ENCODE measurements at places on chromosomes 5 and 9. TPM values are rescaled to one million over a fixed set of nuclear protein-coding genes. Genes with fewer than 3 reads are reported as not detected.

The TAF7 gene
- total RNA-seq, result 40.2 TPM

- H3K4me3 ChIP-seq, result no peak overlapping the region
- no peak overlapping the region for H3K27ac ChIP-seq
- H3K36me3 ChIP-seq, result no peaks in the 10 kb centered on the region
- H3K27me3 ChIP-seq, result no peaks in the 10 kb centered on the region
- no peaks in the 10 kb centered on the region for H3K4me1 ChIP-seq
Observed at GRCh38 chr5:131973089-131973712, 27.7 kb upstream of the MEIKIN start.

DNA sequence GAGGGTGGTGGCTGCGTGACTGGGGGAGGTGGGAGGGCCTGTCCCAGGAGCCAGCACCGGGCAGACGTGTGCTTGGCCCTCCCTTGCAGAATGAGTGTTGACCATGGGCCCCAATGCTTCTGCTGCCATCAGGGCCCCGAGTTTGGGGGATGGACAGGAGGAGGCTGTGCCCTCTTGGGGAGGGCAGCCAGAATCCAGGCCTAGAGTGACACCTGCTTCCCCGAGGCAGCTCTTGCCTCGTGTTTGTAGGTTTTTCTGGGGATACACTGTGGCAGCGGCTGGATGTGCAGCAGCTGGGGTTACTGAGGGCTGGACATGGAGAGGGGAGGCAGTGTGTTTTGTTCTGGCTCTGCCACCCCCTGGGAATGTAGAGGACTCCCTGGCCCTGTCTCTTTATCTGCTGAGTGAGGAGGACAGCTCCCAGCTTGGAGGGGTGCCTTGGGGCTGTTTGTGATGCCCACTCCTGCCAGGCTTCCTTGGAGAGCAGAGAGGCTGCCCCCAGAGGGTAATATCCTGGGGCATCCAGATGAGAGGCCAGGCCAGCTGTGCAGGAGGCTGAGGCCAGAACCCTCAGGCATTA lies 22.7 kb downstream of the WNK2 start:
- peak overlapping the region; percentile 8 for H3K27ac ChIP-seq
- H3K36me3 ChIP-seq, result no peaks in the 10 kb centered on the region
- no peak overlapping the region for H3K4me3 ChIP-seq
- DNase-seq, result peak; percentile 44
- H3K27me3 ChIP-seq, result no peaks in the 10 kb centered on the region

The NR4A3 gene
- total RNA-seq, result 2.0 TPM

The TRAF1 gene
- total RNA-seq, result 8.1 TPM

The SPARC gene
- 35.5 TPM for total RNA-seq

The RLN2 gene
- total RNA-seq, result 0.46 TPM

GRCh38 chr5:68709239-68709638 lies 384.6 kb upstream of the SLC30A5 start:
- no peaks in the 10 kb centered on the region for H3K36me3 ChIP-seq
- H3K27me3 ChIP-seq, result no peaks in the 10 kb centered on the region
- H3K4me3 ChIP-seq, result no peak overlapping the region
- H3K4me1 ChIP-seq, result no peaks in the 10 kb centered on the region

Data from pancreas (tissue), 10 donors.